GM18507 (cell line): ENCODE measurements at places on chromosomes 16 and 17.

DNA sequence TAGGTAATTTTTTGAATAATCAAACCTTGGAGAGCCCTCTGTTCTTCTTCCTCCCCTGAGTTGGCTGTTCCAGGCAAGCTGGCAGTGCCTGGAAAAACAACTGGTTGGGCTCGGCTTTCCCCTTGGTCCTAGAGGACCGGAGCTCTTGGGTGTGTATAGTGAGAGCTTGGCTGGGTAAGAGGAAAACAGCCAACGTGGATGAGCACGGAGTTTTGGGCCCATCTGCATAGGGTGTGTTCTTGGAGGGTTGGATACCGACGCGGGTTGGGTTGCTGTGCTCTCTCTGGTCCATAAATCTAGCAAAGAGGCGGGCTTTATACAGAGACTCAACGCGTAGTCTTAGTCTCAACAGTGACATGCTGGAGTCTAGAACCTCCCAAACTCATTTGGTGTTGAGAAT, 23.2 kb downstream of the ITGB3 start:
- DNase-seq = no peak

DNA sequence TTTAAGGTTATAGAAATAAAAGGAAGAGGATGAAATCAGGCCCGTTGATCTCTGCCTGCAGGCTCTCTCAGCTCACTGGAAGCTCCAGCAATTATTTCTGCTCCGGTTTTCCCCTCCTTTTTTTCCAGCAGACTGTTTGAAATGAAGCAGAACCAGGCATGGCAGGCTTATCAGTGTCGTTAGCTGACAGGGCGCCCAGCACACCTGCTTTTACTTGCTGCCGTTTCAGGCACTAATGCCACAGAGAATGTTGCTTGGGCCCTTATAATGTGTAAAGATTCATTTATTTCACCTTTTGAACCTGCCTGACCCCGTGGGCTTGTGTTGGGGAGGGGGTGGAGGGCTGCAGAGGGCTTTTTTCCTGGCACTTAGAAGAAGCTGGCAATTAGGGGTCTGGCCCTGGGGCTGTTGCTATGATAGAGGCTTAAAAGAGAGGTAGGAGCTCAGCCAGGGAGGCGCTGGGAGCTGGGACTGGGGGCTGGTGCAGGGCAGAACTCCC, 108.1 kb downstream of the IRX3 start:
- no peak for DNase-seq

DNA sequence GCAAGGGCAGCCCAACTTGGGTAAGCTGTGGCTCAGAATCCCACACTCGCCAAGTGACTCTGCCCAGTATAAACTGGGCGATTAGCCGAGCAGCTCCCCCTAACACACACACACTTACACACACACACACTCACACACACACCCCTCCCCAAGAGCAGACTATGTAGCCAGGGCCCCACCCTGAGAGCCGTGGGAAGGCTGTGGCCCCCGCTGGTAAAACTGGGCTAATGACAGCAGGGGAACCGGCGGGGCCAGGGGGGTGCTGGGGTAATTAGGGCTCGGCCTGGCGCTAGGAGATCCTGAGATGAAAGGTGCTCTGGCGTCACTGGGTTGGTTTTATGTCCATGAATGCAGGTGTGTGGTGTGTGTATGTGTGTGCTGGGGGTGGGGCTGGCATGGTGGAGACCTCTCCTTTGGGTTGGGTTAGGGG, 1.1 kb upstream of the THRA start:
- DNase-seq = no peak

GRCh38 chr16:69179328-69180010, 7.5 kb upstream of the SNTB2 start:
- no peak for DNase-seq

- DNase-seq = no peak
These were observed 35.0 kb downstream of the PKD1L3 start for GRCh38 chr16:71965223-71965622.

DNA sequence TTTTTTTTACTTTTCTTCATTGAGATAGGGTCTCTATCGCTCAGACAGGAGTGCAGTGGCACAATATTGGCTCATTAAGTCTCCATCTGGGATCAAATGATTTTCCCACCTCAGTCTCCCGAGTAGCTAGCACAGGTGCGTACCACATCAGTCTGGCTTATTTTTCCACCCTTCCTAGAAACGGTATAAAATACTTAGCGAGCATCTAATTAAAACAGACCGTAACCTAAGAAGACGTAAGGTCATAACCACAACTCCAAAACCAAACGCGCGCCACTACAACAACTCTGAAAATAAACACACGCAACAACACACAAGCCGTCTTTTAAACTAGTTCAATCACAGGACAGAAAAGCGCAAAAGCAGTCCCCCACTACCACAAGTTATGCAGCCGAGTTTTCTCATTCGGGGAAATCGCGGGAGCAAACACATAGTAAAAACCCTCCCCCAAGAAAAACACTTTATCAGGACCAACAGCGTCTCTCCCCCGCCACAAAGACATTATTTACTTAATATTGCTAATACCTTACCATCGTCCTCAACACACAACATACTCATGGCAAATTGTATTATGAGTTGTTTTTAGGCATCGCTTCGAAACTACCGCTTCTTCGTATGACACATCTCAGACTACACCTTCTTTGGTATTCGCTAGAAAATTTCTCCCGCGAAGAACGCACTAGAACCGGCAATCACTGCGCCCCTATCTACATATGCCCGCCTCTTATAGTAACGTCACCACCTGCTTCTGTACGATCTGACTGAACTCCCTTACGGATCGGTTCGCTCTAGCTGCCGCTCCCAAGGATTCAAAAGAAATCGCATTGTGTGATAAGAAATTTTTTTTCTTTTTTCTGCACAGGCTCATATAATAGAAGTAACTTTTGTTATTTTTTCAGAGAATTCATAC, 32.8 kb downstream of the TEX14 start:
- peak; percentile 67 for DNase-seq

DNA sequence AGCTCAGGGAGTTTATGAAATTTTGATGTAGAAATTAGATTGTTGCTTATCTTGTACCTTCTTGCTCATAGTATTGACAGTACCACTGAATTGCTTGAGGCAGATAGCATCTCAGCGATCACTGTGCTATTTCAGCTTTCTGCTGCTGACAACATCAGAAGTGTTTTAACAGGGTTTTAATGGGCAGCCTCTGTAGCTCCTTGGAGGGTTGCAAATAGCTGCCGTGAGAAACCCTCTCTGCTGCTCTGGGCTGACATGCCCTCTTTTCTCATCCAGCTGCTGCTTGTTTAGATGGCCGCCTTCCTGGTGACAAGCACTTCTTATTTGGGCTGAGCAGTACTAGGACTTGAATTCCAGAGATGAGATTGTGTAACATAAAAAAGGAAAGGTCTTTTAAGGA, 180.2 kb upstream of the TBX2 start:
- no peak for DNase-seq

DNA sequence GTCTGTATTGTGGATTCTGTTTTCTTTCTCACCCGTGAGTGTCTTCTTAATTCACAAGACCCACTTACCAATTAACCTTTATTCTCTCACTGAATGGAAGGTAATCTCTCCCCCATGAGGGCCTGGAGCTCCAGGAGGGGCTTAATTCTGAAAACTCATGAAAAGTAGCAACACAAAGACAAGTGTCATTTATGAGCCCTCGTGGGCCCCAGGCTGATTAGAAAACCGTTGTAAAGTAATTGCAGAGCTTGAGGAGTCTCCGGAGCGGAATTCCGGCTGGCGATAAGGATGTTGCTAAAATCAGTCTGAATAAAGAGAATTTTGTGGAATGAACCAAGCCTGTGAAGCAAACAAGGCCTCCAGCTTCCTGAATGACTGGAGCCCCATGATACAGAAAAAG, 301.5 kb downstream of the HAPSTR1 start:
- no peak for DNase-seq
